AG04450 (cell line): ENCODE measurements at places on chromosomes 5 and 9. TPM values are rescaled to one million over a fixed set of nuclear protein-coding genes. Genes with fewer than 3 reads are reported as not detected.

DNA sequence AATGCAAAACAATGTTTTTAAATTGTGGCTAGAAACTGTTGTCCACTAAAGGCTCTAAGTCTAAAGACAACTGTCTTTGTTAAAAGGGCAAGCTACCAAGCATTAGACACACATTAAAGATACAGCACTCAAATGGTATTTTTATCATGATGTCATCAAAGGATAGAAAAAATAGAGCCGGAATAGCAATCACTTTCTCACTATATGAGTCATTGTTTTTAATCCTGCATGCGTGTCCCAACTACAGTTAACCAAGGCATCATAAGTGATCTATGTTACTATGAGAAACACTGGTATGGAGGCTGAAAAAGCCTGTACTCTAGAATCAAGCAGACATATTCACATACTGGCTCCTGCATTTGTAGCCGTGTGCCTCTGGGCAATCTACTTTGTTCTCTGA, 1.9 kb upstream of the PJA2 start:
- peak; percentile 71 for DNase-seq

- DNase-seq: no peak
These were observed 571 bp downstream of the CNTFR start for GRCh38 chr9:34588671-34589635.

DNA sequence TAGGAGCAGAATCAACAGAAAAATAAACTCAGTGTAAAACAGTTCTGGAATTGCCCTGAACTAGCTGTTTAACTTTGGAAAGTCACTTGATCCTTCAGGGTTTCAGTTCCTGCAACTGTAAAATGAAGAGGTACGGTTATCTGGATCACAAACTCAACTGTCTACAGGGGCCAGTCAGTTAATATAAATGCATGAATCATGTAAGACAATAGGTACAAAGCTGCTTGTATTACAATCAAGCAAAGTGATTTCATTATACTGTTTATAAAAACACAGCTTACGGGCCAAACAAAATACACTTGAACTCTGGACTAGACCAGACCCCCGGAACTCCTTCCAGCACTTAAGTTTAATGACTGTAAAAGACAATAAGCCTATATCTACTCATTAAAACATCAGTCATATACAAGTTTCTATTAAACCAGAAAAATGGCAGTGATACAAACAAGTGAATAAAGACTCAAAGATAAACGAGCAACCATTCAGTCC, 73.0 kb downstream of the MRPS27 start:
- no peak for DNase-seq

DNA sequence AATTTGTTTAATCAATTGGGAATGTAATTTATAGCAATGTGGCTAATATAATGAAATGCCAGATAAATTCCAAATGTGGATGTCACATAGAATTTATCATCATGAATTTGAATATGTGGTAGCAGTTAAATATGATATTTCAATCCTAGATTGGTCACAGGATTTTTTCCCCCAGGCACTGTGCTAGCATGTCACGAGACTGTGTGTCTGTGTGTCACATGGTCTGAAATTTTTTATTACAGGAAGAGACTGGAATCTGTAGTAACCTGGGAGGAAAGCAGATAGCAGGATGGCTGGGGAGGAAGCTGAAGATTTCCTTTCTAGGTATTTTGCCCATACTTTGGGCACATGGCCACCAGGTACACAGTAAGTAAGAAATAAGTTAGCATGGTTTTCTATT, 35.4 kb upstream of the MSH3 start:
- DNase-seq: no peak

DNA sequence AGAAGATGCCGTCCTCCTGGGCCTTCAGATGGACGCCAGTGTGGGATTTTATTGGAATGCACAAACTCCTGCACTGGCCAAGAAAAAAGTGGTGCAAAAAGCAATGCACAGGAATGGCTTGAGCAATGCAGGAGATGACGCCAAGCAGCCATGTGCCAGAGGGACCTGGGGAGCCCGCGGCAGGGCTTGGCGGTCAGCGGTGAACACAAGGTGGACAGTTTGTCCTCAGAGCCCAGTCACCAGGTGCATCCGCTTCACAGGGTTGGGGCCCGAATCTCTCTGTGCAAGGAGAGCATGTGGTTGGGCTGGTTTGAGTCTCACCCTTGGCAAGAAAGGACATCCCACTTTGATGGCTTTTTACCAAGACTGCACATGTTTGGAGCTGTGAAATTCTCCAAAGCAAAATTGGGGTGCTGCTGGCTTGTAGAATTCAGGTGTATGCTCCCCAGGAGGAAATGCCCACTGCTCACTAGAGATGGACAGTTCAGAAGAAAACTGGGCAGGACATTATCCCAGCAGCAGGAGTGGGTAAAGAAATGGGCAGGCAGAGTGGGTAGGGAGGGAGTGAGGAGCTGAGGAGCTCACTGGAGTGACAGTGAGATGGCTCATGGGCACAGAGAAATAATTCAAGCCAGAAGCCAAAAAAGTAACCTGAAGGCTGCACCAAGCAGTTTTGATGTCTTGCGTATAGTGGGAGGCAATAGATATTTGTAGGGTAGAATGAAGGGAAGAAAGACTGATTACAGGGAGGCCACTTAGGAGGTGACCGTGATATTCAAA, 463.9 kb downstream of the MTRR start:
- DNase-seq: no peak

The STOM gene
- polyA plus RNA-seq: 405 and 510 TPM in 2 replicates
